ENCODE measurements at places on chromosomes 3 and 15. TPM values are rescaled to one million over a fixed set of nuclear protein-coding genes. Genes with fewer than 3 reads are reported as not detected.

DNA sequence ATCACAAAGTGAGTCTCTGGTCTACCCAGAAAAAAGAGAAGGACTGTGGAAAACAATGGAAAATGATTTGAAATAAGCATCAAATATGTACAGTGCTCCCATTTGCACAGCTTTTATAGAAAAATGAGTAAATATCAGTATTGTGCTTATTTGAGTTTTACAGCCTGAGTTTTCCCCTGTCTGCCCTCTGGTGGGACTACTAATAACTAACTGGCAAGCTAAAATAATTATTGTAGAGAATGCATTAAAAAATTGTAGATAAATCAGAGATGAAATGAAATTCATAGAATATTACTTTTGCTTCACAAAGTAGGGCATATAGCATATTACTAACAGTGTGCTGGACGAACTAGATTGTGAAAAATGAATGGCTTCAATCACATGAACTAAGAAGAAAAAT, 287.1 kb downstream of the NAALADL2 start:
- no peak for DNase-seq

- peak; percentile 45 for DNase-seq
Measured at GRCh38 chr15:88497109-88497765, 29.7 kb downstream of the MRPS11 start.

DNA sequence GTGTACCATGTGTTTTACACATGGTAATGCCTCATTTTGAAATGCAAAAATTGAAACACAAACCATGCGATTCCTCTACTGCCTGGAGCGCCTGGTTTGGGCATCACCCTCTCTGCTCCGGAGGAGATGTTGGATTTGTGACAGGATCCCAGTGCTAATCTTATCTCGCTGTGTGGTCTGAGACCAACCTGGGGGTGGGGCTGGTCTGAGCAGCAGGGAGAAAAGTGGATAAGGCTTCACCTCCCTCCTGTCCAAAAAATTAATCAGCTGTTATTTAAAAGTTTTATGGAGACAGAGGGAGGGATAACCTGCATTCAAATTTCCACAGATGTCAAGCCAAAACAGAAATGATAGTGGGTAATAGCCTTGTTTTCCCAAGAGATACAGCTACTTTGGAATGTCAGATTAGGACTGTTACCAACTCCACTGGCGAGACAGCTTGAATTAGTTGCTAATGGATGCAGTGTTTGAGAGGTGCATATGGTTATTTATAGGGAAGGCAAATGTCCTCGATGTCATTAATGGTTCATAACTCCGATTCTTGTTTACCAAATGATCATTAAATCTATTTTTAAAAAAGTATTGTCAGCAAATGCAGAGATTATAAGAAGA, 54.0 kb upstream of the SKOR1 start:
- DNase-seq: no peak

- DNase-seq: no peak
Measured at GRCh38 chr3:169389211-169389924, 274.1 kb downstream of the MECOM start.

- no peak for DNase-seq
Measured at GRCh38 chr3:25437953-25438352, 9.9 kb downstream of the RARB start.

DNA sequence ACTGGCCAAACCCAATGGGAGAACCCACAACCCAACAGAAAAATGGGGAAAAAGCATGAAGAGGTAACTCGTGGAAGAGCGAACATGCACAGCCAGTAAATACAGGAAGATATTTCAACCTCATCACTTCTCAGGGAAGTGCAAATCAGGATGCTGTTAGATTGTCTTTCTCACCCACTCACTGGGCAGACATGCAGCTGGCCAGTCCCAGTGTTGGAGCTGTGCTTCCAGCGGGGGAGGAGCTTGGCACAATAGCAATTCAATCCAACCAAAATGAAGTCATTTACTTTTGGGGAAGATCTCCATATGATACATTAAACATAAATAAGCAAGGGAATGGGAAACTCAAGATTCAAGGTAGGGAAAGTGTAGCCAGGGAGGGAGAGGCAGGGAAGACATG, 12.1 kb downstream of the WNT7A start:
- DNase-seq: peak; percentile 22

DNA sequence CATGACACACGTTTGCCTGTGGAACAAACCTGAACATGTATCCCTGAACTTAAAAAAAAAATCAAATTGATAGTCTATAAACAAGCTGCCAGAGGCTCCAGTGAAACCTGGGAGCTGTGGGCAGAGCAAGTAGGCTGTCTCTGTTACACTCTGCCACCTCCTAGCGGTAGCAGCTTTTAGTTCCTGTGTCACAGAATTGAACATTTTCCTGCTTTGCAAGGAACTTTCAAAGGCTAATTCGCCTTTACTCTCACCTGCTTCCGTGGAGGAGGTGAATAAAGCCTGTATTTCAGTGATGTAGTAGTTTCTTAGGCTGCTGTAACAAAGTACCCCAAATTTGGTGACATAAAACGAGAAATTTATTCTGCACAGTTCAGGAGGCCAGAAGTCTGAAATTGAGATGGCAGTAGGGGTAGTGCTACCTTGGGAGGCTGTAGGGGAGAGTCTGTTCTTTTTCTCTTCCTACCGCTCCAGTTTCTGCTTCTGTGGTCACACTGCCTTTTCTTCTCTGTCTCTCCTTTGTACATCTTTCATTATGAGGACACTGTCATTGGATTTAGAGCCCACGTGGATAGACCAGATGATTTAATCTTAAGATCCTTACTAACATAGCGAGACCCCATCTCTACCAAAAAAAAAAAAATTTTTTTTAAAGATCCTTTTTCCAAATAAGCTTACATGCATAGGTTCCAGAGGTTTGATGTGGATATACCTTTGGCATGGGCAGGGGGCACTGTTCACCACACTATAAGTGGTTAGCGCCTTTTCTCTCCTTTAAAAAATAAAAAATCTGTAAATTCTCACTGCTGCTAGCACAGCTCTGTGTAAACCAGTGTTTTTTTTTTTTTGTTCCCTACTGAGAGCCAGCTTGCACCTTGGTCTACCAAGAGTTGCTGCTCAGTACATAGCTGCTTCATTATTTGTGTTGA, 25.3 kb downstream of the FBXO22 start:
- DNase-seq: no peak

- DNase-seq: no peak
Measured at GRCh38 chr15:58515807-58516206, 84.0 kb downstream of the LIPC start.

GRCh38 chr3:137335478-137335877, 377.7 kb downstream of the IL20RB start:
- DNase-seq: no peak

DNA sequence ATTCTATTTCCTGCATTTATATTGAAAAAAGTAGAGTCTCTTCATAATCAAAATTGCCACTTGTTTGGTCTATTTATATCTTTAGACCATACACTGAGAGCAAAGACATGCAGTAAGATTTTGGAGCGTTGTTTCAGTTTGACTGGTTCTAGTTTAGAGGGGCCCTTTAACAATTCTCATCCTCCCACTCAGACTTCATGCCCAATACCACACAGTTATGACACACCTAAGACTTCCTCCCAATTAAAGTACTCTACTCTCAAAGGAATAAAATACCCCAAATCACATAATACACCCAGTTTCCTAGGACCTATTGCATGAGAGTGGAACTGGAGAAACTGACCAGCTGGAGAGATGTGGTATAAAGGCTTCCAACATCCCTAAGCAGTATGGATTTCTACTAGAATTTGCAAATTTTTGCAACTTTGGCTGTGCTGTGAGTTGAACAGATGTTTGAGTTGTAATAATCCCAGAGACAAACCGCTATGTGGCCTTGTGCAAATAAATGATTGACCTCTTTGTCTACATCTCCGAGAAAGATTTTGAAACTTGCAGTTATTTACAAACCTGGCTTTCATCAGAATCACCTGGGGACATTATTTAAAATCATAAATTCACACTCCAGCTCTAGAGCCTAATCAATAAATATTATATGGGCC, 170.0 kb upstream of the ROBO2 start:
- no peak for DNase-seq

- DNase-seq: no peak
Measured at GRCh38 chr3:8555725-8556472, 54.3 kb downstream of the LMCD1 start.

GRCh38 chr3:151878465-151878864, 5.0 kb downstream of the SUCNR1 start:
- DNase-seq: no peak

- no peak for DNase-seq
Measured at GRCh38 chr3:141498598-141499223, 11.9 kb downstream of the RASA2 start.

DNA sequence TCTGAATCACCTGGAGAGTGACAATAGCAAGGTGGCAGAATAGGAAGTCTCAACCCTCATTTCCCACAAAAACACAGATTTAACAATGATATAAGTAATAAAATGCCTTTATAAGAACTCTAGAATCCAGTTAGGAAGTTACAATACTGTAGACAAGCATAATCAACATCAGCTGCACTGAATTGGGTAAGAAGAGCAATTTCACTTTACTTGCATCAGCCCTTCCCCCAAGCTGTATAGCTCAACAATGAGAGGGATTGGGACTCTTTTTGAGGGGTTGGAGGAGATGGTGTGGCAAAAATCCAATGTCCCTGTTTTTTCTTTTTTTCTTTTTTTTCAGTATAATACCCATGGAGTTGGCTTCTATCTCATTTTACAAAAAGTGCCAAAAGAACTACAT, 63.1 kb downstream of the SERP1 start:
- no peak for DNase-seq

DNA sequence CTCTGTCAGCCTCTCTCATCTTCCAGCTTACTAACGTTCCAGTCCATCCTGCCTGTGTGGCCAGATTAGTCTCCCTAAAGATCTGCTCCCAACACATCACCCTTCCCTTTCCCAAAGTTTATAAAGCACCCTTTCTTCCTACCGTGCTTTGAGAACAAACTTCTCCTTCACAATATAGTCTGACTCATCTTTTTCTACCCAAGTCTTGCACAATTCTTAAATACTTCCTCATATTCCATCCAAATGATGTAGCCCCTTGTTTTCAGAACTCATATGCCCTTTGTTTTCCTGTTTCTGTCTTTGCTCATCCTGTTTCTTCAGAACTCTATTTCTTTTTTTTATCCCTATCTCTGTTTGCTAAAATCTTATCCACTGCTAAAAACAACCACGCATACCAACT, 326.8 kb downstream of the MFSD1 start:
- no peak for DNase-seq

DNA sequence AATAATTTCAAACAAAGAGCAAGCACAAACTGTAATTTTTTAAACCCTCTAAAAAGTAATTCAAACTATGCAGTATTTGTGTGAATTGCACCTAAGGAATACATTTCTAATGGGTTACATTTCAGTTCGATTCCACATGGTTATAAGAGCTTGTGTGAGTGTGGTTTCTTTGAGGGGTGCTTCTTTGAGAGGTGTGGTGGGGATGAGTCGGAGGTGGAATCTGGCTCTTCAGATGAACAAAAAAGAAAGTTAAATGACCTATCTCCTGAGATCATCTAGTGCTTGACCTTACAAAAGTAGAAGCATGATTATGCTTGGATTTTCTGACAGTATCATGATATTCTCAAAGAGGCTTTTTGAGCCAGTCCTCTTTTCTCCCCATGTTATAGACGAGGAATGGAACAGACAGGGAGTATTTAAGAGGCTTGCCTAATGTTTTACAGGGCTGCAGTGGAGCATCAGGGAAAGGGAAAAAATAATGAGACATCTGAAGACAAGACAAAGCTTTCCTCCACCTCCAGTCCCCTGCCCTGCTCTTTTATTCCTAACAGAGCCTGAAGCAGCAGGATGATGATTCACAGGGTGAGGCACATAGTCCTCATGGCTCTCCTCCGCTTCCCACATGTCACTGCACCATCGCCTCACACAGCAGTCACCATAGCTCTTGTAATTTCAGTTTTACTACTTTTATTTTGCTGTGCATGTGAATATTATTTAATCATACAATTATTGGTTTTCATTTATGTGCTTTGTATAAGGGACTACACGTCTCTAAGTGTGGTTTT, 82.0 kb downstream of the LYSMD4 start:
- peak; percentile 3 for DNase-seq

Gene PATL2
- 0.78 TPM for total RNA-seq

Gene TJP1
- 48.7 TPM for total RNA-seq

Gene NLGN1
- total RNA-seq: 126 TPM

Gene SLC24A5
- not detected for total RNA-seq

Gene SCAANT1
- not detected for total RNA-seq

Gene UROC1
- not detected for total RNA-seq
